ENCODE measurements at places on chromosomes 4 and X. TPM values are rescaled to one million over a fixed set of nuclear protein-coding genes. Genes with fewer than 3 reads are reported as not detected.

SPANXD gene
- total RNA-seq: 13.9 TPM

ADGRG4 gene
- total RNA-seq: 1.0 TPM

TMEM129 gene
- 76.4 TPM for total RNA-seq

CCDC120 gene
- total RNA-seq: 11.2 TPM

GRIA3 gene
- total RNA-seq: 2.4 TPM

SPANXN4 gene
- total RNA-seq: 1.4 TPM

HTR2C gene
- 0.31 TPM for total RNA-seq

Data from testis (tissue), 5 donors.